GDM1 (cell line): ENCODE measurements at places on chromosomes 7 and 10.

GRCh38 chr7:43351683-43352082, 231.2 kb upstream of the STK17A start:
- DNase-seq, result no peak

DNA sequence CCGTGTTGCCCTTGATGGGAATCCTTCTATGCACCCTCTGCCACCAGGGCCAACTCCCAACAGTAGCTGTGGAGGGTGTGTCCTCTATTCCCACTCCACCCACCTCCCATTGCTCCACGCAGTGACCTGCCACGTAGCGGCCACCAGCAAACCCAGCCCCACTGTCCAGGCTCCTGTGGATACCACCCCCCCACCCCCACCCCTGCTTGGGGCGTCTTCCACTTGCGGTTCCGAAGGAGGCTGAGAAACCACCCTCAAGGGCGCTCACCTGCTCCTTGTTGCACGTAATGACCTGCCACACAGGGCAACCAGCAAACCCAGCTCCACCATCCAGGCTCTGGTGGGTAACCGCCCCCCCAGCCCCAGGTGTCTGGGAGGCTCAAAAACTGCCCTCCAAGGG, 72.0 kb downstream of the DIP2C start:
- no peak for DNase-seq

DNA sequence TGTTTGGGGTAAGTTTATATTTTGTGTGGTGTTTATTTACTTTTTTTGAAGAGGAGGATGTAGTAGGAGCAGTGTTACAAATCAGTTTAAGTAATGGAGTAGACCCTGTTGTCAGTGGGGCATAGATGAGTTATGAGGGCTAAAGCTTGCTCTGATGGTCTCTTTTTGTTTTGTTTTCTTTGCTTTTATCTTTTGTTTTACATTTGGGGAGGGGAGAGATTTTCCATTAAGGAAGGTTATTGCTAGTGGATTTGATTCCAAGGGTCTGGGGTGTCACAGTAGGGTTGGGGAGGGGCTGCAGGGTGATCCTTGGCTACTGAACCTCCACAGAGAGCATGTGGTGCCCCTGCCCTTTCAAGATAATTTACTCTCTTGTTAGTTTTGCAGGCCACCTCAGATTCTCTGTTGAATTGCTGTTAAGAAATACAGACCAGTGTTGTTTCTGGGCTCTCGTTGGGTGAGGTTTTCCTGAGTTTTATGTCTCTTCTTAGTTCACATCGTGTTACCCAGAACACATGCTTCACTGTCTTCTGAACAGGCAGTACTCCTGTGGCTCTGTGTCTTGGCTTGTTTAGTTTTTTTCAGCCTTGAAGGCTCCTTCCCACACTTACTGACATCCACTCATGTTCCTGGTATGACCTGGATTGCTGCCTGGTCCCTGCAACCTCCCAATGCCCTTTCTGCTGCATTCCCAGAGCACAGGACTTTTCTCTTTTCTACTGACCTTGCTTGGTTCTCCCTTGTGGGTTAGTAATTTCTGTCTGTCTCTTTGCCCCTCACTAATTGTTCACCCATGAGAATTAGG, 4.2 kb downstream of the KIFBP start:
- no peak for DNase-seq

DNA sequence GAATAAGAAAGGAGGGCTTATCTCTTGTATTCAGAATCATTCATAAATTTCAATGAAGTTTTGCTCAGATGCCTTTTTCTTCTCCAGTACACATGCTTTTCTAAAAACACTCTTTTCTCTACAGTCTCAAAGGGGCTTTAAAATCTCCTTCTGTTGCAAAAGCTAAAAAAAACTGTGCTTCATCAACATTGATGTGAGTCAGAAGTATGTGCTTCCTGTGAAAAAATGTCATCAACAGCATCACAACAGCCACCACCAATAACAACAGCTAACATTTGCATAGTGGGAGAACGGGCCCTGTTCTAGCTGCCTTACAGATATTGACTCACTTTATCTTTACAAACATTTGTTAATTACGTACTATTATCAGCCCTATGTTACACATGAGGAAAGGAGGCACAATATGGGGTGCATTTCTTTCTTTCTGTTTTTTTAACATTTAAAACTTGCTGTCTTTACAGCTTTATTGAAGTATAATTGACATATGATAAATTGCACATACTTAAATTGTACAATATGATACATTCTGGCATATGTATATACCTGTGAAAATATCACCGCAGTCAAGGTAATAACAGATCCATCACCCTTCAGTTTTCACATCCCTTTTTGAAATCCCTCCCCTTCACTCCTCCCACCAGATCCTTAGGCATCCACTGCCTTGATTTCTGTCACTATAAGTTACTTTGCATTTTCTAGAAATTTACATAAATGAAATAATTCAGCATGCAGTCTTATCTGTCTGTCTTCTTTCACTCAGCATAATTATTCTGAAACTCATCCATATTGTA, 1605.4 kb upstream of the LRRTM3 start:
- no peak for DNase-seq

GRCh38 chr10:88097536-88097935, 234.1 kb downstream of the PTEN start:
- DNase-seq, result no peak

- no peak for DNase-seq
These were observed 857 bp downstream of the MEOX2 start for GRCh38 chr7:15685358-15686294.
